ENCODE measurements at places on chromosomes 12 and 14.

- ATAC-seq = no peak
These were observed 10.4 kb downstream of the RHOJ start for GRCh38 chr14:63214417-63215196.

DNA sequence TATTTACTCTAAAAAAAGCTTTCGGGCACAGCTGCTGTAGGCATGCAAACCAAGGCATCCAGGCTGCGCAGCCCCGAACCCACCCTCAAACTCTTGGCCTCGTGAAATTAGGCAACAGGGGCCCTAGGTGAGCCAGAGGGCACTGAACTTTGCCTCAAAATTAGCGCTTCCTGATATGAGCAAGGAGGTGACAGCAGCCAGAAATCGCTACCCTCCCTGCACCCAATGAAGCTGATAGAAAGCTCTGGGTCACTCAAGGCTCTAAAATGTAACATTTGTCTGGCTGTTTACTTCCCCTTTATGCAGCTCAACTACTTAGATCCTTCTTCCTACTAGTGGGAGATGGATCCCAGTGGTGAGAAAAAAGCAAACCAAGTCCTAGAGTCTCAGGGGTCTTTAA lies 61.8 kb downstream of the PITPNM2 start:
- ATAC-seq = peak; percentile 73

GRCh38 chr12:55072083-55072482 lies 52.3 kb downstream of the NEUROD4 start:
- peak; percentile 80 for ATAC-seq

GRCh38 chr12:124597041-124597440 lies 29.6 kb upstream of the NCOR2 start:
- ATAC-seq = no peak

GRCh38 chr14:76881348-76881747 lies 55.1 kb downstream of the LRRC74A start:
- no peak for ATAC-seq

DNA sequence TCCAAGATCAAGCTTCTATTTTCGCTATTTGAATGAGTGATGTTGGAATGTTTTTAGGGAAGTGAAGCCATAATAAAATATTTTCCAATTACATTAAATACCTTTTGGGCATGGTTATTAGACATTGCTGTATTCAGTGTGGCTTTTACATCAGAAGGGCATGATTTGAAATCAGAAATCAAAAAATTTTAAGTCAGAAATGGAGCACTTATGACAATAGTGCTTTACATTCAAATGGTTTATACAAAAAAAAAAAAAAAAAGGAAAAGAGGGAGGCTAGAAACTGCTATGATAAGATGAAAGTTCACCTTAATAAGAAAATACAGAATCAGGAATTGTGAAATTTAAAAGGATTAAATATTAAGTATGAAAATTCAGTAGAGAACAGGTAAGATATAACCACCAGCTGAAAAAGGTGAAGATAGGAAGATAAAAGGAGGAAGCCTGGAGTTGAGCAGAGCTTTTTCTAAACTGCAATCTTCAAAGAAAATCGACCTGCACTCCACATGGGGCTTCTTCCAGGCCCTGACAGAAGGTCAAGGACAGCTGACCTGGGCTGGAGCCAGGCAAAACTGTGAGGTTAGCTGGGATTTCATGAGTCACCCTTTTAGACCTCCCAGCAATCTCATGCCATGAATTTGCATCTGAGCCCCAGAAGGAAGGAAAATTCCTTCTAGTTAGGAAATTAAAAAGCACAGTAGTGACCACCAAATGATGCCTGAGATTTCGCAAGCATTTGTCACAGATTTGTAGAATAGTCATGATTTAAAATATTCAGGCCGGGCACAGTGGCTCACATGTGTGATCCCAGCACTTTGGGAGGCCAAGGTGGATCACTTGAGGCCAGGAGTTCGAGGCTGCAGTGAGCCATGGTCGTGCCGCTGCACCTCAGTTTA lies 23.4 kb upstream of the BMP4 start:
- no peak for ATAC-seq

- ATAC-seq = no peak
These were observed 148.4 kb upstream of the FKBP4 start for GRCh38 chr12:2646341-2646740.

Data from stimulated activated memory B cell treated with anti-CD40 and anti-IgM and Interleukin-4, amounts not matched to agents 10 μg/mL and 1 μg/mL and 100 μg/mL, for 72 hours (primary cell).